Stimulated activated CD8-positive, alpha-beta memory T cell treated with anti-CD3 and anti-CD28 coated beads, Interleukin-4, amount 100 ng/mL, for 1 hour (primary cell): ENCODE measurements at places on chromosomes 5 and 9.

DNA sequence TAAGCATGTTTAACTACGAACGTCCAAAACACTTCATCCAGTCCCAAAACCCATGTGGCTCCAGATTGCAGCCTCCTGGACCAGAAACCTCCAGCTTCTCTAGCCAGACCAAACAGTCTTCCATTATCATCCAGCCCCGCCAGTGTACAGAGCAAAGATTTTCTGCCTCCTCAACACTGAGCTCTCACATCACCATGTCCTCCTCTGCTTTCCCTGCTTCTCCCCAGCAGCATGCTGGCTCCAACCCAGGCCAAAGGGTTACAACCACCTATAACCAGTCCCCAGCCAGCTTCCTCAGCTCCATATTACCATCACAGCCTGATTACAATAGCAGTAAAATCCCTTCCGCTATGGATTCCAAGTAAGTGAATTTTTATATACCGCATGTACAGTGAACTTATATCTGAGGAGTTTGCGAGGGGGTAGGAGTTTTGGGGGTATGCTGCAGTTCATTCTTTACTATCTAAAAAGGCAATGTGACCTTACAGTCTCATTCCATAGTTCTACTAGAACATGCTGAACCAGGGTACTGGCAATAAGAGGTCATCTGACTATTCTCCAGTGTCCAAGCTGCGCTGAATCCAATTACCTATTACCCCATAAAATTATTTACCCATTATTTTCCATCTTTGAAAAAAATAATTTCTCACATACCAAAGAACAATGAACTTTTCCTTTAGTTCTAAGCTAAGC lies 3.1 kb downstream of the MYOT start:
- no peak for DNase-seq

- no peak for DNase-seq
Measured at GRCh38 chr5:157523976-157524375, 51.6 kb downstream of the ADAM19 start.

DNA sequence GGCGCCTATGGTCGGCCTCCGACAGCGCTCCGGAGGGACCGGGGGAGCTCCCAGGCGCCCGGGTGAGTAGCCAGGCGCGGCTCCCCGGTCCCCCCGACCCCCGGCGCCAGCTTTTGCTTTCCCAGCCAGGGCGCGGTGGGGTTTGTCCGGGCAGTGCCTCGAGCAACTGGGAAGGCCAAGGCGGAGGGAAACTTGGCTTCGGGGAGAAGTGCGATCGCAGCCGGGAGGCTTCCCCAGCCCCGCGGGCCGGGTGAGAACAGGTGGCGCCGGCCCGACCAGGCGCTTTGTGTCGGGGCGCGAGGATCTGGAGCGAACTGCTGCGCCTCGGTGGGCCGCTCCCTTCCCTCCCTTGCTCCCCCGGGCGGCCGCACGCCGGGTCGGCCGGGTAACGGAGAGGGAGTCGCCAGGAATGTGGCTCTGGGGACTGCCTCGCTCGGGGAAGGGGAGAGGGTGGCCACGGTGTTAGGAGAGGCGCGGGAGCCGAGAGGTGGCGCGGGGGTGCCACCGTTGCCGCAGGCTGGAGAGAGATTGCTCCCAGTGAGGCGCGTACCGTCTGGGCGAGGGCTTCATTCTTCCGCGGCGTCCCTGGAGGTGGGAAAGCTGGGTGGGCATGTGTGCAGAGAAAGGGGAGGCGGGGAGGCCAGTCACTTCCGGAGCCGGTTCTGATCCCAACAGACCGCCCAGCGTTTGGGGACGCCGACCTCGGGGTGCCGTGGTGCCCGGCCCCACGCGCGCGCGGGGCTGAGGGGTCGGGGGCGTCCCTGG lies 561 bp downstream of the DAPK1 start:
- DNase-seq, result no peak

DNA sequence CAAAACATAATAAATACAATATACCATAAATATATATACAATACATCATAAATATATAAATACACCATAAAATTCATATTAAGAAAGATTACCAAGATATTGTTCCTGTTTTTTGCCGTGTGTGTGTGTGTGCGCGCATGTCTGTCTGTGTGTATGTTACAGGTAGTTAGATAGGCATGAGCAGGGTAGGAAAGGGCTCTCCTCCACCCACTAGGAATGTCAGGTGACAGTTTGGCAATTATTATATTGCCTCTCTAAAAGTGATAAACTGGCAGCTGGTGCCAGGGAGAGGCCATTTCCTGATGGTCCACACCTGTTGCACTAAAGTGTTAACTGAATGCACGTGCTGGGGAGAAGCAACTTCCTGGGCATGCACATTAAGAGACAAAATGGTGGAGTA lies 232.8 kb downstream of the ADAMTS6 start:
- no peak for DNase-seq

- DNase-seq, result no peak
Measured at GRCh38 chr9:36729906-36730305, 157.2 kb downstream of the MELK start.
